ENCODE measurements at places on chromosomes 1 and 21.

GRCh38 chr1:112502826-112503225 is 5.9 kb upstream of the WNT2B start:
- DNase-seq = no peak

DNA sequence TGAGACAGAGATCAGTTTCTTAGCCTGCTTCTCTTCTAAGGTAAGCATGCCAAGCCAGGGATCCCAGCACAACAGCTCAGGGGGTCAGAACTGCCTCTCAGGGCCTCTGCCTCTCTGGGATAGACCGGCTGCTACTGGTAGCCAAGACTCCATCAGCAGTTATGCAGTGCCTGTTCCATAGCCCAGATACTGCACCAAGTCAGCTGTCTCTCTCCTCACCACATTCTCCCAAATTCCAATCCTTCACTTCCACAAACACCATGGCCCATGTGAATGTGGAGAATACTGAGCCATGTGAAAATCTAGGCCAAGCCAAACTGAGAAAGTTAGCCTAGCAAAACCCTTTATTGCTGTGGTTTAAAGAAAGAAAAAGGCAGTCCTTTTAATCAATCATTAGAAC is 37.5 kb downstream of the CDC42BPA start:
- DNase-seq = no peak

DNA sequence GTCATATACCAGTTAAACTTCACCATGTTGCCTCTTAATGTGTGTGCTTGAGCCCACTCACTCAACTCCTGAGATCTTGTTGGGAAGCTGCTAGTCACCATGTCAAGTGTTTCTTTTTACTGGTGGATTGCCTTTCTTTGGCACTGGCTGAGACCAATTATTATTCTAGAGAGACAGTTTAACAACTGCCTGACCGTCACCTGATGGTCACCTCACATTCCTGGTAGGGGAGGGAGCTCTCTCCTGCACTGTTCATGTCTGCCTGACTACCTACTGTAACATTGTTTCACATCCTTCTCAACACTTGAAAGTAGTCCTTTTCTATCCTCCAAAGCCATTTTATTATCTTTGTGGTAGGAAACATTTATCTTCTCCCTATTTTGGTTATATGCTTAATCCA is 172.3 kb downstream of the RWDD3 start:
- no peak for DNase-seq

DNA sequence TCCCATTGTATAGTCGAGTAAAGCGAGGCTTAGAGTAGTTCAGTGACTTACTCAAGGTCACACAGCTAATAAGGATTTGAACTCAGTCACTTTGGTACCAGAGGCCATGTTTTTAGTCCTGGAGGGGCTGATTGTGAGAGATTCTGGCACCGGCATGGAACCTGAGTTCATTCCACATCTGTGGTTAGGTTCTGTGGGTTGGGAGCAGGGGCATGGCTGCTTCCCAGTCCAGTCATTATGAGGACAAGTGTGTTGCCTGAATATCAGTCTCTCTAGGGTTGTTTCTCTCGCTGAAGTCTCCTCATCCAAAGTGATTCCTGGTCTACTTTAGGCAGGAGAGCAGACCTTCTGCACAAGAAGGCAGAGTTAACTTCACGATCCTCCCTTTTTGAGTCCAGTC is 90.6 kb downstream of the C1orf94 start:
- DNase-seq = no peak

GRCh38 chr1:76477156-76477555 is 390.1 kb upstream of the ST6GALNAC5 start:
- DNase-seq = no peak

GRCh38 chr1:217363319-217363718 is 267.6 kb downstream of the GPATCH2 start:
- DNase-seq = no peak

- no peak for DNase-seq
Measured at GRCh38 chr1:240824238-240824637, 212.3 kb upstream of the GREM2 start.

GRCh38 chr1:233714631-233715217 is 100.8 kb downstream of the KCNK1 start:
- DNase-seq = no peak

- no peak for DNase-seq
Measured at GRCh38 chr1:104197516-104197915, 447.8 kb downstream of the AMY1C start.

GRCh38 chr1:226236826-226237225 is 13.4 kb downstream of the MIXL1 start:
- no peak for DNase-seq

DNA sequence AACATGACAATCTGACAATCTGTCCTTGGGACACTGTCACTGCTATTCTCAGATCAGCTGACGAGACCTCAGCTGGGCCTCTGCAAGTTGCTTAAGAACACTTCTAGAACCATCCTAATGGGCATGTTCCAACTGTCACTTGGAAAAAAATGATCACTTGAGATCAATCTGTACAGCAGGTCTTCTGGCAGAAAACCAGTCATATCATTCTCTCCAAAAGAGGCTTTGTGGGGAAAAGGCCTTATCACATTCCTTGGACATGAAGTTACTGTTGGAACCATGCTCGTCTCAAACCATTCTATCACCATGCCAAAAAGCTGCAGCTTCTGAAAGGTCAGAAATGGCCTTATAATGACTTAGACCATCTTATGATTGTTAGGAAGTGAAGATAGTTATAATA is 744.2 kb downstream of the USP25 start:
- no peak for DNase-seq

- no peak for DNase-seq
Measured at GRCh38 chr1:156670791-156671190, 6.4 kb downstream of the NES start.
